Upper lobe of left lung (tissue), 6 donors: ENCODE measurements at places on chromosomes 7 and 10. TPM values are rescaled to one million over a fixed set of nuclear protein-coding genes. Genes with fewer than 3 reads are reported as not detected.

CYP26C1 gene
- total RNA-seq = 0.27 TPM

NKX2-3 gene
- total RNA-seq = not detected

NOD1 gene
- 56.0 TPM for total RNA-seq

LAMB4 gene
- 0.10 TPM for total RNA-seq

ZNF485 gene
- total RNA-seq = 3.3 TPM

EN2 gene
- not detected for total RNA-seq

SHTN1 gene
- 40.9 TPM for total RNA-seq

C10orf105 gene
- 0.55 TPM for total RNA-seq

TFPI2 gene
- total RNA-seq = 2.6 TPM

FZD8 gene
- total RNA-seq = 26.3 TPM

RAB19 gene
- total RNA-seq = 6.2 TPM

PTPRN2 gene
- 7.9 TPM for total RNA-seq

LRRN3 gene
- total RNA-seq = 1.5 TPM

MAD1L1 gene
- 77.2 TPM for total RNA-seq

TET1 gene
- total RNA-seq = 1.4 TPM

SUFU gene
- total RNA-seq = 4.1 TPM

FRAT1 gene
- 13.0 TPM for total RNA-seq

MMD2 gene
- not detected for total RNA-seq

NEUROG3 gene
- not detected for total RNA-seq

LIPK gene
- total RNA-seq = not detected

SOSTDC1 gene
- total RNA-seq = 3.8 TPM

STRIP2 gene
- total RNA-seq = 1.9 TPM

GPAM gene
- 6.7 TPM for total RNA-seq

IKZF1 gene
- total RNA-seq = 46.2 TPM

NPY4R2 gene
- 2.7 TPM for total RNA-seq

HOGA1 gene
- 2.7 TPM for total RNA-seq

GRK5 gene
- total RNA-seq = 45.9 TPM

ATXN7L1 gene
- 30.8 TPM for total RNA-seq

INMT gene
- 429 TPM for total RNA-seq

SPDYE2B gene
- total RNA-seq = not detected

STEAP4 gene
- 27.2 TPM for total RNA-seq

IGF2BP3 gene
- total RNA-seq = not detected

GALNT17 gene
- 14.3 TPM for total RNA-seq

TAS2R3 gene
- total RNA-seq = 0.91 TPM

BTBD16 gene
- not detected for total RNA-seq

WDFY4 gene
- total RNA-seq = 45.1 TPM

HABP2 gene
- total RNA-seq = 0.15 TPM

SLC13A1 gene
- total RNA-seq = not detected

NFE2L3 gene
- total RNA-seq = 9.4 TPM

OPN1SW gene
- not detected for total RNA-seq

LBX1 gene
- not detected for total RNA-seq

CALHM2 gene
- 39.5 TPM for total RNA-seq

CFTR gene
- total RNA-seq = 36.7 TPM

NCF1 gene
- total RNA-seq = 59.3 TPM

HOXA6 gene
- total RNA-seq = 4.0 TPM

ARID5B gene
- total RNA-seq = 26.7 TPM

SAMD9 gene
- total RNA-seq = 10.2 TPM

NPC1L1 gene
- not detected for total RNA-seq

OGA gene
- total RNA-seq = 185 TPM

COBL gene
- total RNA-seq = 41.6 TPM

PDGFA gene
- total RNA-seq = 40.1 TPM

DLG5 gene
- total RNA-seq = 14.6 TPM

TMEM270 gene
- total RNA-seq = not detected

EMX2 gene
- total RNA-seq = 0.09 TPM

ZNF316 gene
- 31.6 TPM for total RNA-seq

HSPA12A gene
- total RNA-seq = 4.6 TPM

CRHR2 gene
- total RNA-seq = 1.0 TPM

ITIH5 gene
- total RNA-seq = 9.7 TPM

SVOPL gene
- total RNA-seq = 0.59 TPM

ANKRD1 gene
- total RNA-seq = not detected
